ENCODE measurements at places on chromosomes 5 and 9. TPM values are rescaled to one million over a fixed set of nuclear protein-coding genes. Genes with fewer than 3 reads are reported as not detected.

DNA sequence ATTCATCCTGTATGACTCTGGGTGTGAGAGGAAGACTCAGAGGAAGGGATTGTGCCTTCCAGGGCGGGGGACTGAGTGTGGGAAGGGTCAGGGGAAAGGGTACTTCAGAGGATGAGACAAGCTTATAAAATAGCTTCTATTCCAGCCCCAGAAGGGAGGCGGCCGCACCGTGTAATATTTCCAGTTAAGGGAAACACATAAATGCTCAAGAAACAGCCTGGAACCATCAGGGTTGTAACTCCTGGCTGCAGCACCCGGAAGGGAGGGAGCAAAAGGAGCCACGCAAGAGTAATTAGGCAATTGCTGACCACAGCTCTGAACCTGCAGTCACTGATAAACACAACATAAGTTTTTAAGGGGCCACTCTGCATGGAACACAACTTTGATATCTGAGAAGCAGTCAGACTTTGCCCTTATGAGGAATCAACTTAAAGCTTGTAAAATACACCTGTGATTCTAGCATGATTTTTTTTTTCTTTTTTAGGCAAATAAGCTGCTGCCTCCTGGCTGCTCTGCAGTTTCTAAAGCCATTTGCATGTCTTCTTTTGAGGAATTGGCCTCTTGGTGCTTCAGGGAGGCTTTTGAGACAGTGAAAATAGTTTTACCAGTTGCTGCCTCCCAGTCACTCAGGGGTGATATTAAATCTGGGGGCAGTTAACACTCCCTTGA, 382.7 kb downstream of the ENC1 start:
- peak; percentile 90 for DNase-seq

- DNase-seq: no peak
Measured at GRCh38 chr5:178234750-178235587, 2.4 kb upstream of the PHYKPL start.

GRCh38 chr5:178177569-178177968, 9.6 kb downstream of the GMCL2 start:
- DNase-seq: no peak

CACNA1B gene
- polyA plus RNA-seq: 0.11 TPM

Data from left renal cortex interstitium (tissue), 4 donors.